Stimulated activated CD4-positive, alpha-beta T cell treated with anti-CD3 and anti-CD28 coated beads, Interleukin-15, amount 100 ng/mL, for 48 hours (primary cell): ENCODE measurements at places on chromosomes 3 and 15.

DNA sequence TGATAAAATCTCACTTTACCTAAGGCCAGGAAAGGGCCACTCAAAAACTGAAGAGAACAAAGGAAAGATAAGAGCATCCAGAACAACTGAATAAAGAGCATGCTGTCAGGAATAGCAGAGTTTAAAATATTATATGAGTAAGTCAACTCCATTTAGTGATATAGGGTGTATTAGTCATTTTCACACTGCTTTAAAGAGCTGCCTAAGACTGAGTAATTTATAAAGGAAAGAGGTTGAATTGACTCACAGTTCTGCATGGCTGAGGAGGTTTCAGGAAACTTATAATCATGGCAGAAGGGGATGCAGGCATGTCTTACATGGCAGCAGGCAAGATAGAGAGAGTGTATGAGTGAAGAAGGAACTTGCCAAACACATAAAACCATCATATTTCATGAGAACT, 778.0 kb upstream of the NECTIN3 start:
- no peak for DNase-seq

DNA sequence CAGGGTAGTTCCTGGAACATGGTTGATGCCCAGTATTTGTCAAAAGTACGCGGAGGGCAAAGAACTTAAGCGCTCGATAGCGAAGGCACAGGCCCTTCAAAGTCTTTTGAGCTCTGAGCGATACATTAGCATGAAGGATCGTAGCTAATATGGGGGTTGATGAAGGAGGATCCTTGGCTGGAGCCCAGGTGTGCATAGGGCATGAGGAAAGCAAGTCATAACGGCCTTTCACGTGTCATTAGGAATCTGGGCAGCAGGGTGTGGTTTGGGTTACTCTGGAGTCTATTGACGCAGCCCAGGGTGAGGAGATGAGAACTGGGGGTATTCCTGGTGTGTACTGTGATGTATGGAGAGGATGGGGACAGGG, 31.7 kb downstream of the SPINK8 start:
- DNase-seq: peak; percentile 18

- DNase-seq: no peak
Observed at GRCh38 chr3:189519458-189519857, 111.7 kb upstream of the TP63 start.

GRCh38 chr15:75203908-75204263, 2.2 kb downstream of the C15orf39 start:
- DNase-seq: no peak

- no peak for DNase-seq
Observed at GRCh38 chr3:140341203-140341602, 336.7 kb upstream of the TRIM42 start.
